NCI-H1417 treated with DMSO at 0.1 percent for 48 hours (cell line): ENCODE measurements at places on chromosomes 11 and 22.

DNA sequence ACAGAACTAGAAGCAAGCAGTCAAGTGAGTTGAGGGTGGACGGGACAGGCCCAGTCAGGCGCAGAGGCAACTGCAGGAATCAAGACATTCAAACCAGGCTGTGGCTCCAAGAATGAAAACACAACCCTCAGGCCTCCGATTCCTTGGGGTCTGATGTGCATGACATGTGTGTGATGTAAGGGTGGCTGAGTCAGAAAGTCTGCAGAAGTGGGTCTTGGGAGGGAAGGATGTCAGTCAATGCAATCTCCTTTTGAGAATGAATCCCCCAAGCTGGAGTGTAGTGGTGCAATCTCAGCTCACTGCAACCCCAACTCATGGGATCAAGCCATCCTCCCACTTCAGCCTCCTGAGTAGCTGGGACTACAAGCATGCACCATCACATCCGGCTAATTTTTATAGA, 15.9 kb upstream of the PDE2A start:
- DNase-seq, result no peak

DNA sequence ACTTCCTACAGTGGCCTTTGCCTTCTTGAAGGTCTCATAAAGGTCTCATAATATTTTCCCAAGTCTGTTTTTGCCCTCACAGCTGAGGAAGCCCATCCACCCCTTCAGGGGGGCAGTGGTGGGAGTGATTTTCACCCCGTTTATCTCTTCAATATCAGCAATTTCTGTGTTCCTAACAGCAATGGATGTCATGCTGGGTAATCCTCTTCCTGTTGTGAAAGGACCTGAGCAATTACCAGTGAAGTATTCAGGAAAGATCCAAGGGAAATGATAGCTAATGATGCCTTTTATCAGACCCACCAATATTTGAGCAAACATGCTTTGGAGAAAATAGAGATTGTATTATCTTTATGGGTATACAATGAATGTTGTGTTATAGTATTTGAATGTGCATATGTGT, 226.9 kb downstream of the INSC start:
- DNase-seq, result no peak

GRCh38 chr11:84522331-84522730, 1104.8 kb downstream of the DLG2 start:
- no peak for DNase-seq

GRCh38 chr22:32042924-32043323, at the start of gene SLC5A1:
Gene SLC5A1 (plus strand): TSS chr22:32043261. CDS start chr22:32043282, 21 bp downstream.
- peak; percentile 7 for DNase-seq

DNA sequence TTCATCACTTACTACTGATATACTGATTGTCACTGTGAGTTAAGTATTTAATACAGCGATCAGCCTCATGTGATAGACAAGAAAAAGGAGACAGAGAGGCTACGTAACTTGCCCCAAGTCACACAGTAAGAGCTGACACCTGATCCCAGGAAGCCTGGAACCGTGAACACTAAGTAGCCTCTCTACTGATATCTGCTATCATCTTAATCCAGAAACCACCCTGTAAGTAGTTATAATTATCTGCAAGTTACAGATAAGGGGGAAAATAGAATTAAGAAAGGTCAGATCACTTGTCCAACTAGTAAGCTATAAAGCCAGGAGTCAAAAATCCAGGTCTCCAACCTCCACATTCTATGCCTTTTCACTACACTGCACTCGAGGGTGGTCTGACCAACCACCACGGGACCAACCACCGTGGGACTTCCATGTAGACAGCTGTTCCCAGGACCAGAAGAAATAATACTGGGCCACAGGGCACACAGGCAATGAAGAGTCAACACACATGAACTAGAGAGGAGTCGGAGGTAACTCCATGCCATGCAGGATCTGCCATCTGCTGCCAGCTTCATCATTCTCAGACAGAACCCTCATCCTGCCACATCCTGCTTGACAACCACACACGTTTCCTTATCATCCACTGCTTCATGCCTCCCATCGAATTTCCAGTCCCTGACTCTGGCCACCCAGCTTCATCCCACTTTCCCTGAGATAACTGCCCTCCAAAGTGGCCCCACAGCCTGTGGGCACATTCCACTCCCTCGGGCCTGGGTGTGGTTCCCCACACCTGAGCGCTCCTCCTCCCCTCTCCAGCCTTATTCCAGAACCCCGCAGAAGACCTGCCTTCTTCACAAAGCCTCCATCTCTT, 58.6 kb downstream of the MICAL3 start:
- no peak for DNase-seq

- DNase-seq, result no peak
Observed at GRCh38 chr11:94130298-94131046, 1.8 kb downstream of the PANX1 start.

DNA sequence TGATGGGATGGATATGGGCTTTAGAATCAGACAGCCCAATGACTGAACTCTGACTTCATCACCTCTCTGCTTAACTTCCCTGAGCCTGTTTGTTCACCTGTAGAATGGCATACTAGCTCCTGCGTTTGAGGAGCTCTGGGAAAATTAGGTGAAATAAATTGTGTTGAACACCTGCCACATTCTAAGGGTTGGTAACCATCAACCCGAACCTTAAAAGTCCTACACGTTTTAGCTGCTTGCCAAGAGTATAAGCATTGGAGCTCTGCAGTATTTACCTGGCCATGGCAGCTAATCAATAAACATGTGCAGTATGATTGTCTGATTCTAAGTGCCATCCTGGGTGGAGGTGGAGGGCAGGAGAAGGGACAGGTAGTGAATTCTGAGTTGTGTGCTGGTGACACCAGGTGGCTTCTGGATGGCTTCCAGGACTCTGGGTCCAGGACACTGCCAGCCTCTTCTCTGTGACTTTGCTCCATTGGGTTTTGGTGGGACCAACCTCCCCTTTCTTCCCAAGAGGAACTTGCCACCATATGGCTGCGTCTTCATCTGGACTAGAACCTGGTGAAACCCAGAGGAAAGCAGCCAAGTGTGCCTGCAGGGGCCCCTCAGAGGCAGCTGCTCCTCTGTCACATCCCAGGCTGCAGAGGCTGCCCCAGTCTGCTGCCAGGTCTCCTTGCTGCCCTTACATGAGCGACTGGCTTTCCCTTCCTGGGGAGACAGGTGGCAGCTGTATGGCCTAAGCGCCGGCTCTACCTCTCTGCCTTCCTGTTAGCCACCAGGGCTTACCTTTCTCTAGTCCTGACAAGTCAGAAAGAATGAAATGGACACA, 85.6 kb downstream of the CACNG2 start:
- DNase-seq, result no peak

DNA sequence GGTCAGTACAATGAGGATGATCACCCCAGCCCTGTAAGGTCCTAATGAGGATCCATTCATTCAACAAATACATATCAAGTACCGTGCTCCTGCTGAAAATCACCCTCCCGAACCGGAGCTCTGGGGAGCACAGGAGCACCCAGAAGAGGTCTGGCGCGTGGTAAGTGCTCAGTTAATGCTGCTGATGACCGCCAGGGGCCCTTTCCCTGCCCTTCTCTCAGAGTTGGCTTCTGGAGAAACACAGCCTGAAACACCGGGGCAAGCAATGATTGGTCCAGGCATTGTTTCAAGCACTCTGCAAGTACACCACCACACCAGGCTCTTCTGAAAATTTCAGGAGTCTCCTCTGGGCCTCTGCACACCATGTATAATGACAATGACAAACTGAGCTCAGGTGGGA, 3.8 kb upstream of the CCDC86 start:
- no peak for DNase-seq

DNA sequence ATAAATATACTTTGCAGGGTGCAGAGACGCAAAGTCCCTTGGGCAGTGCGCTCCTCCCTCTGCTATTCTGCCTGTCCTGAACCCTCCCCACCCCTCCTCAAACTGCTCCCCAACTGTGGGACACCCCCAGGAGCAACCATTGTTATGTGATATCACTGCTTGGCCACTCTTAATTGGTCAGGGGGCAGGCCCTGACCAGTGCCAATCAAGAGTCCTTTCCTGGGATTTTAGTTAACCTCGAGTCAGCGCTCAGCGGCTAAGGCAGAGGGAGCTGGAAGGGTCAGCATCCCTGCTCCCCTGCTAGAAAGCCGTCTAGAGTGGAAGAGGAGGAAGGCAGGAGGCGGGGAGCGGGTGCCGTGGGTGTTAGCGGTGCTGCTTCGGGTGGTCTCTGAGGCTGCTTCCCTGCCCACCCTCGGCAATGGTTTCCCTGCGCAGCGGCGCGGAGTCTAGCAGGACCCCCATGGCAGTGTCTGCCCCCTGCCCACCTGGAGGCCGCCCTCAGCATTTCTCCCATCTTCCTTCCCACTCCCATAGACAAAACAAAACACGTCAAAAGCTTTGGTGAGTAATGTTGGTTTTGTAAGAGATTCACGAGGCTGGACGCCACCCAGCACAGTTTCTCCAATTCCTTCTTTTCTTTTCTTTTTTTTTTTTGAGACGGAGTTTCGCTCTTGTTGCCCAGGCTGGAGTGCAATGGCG, 38.4 kb upstream of the A4GALT start:
- no peak for DNase-seq

DNA sequence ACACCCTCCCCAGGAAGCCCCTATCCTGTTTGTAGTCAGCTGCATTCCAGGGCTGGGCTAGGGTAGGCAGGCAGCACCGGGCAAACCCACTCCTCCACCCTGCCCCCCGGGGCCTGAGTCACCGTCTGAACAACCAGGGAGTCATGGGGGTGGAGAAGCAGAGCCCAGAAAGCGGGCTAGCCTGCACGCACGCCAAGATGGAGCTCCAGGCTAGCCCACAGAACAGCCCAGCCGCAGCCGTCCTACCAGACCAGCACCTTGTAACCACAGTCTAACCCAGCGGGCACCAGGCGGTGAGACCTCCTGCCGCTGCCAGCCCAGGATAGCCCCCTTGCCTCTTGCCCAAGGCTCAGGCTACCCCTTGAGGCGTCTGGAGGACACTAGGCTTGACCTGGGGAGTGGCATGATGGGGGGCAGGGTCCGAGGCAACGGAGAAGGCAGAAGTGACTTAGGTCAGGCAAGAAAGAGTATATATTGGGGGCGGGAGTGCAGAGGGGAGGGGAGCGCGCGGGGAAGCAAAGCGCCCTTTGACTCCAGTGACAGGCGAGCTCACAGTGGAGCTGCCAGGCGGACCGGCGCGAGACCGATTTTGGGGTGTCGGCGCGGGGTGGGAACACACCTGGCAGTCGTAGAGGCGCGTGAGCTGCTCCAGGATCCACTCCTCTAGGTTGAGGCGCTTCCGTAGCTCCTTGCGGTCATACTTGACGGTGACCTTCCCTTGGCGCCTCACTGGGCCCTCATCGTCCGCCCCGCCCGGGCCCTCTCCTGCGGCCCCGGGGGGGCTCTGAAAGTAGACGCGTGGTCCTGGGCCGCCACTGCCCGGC, 734 bp downstream of the PPP1R14B start:
- DNase-seq, result no peak

- DNase-seq, result no peak
Observed at GRCh38 chr11:44011797-44012196, 36.0 kb upstream of the ACCSL start.

DNA sequence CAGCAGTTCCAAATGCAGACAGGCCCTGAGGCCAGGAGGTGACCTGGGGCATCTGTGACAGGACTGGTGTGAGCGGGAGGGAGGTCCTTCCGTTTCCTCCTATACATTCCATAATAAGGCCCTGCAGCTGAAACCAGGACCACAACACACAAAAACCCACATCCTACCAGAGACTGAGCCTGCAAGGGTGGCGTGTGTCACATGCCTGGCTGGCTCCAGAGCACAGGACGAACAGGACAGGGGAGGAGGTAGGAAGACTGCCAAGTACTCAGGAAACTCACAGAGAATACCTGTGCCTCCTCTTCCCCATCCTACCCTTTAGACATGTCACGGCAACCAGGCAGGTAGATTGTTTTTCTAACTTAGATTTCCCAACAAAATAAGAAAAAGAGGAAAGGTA, 103.9 kb downstream of the ARL14EP start:
- DNase-seq, result no peak

DNA sequence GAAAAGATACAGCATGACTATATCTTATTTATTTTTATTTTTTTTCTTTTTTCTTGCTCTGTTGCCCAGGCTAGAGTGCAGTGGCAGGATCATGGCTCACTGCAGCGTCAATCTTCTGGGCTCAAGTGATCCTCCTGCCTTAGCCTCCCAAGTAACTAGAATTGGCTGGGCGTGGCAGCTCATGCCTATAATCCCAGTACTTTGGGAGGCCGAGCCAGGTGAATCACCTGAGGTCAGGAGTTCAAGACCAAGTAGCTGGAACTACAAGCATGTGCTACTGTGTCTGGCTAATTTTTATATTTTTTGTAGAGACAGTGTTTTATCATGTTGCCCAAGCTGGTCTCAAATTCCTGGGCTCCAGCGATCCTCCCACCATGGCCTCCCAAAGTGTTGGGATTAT, 28.3 kb upstream of the CCDC134 start:
- DNase-seq, result no peak

GRCh38 chr11:72482211-72482812, 48.0 kb upstream of the CLPB start:
- peak; percentile 14 for DNase-seq

DNA sequence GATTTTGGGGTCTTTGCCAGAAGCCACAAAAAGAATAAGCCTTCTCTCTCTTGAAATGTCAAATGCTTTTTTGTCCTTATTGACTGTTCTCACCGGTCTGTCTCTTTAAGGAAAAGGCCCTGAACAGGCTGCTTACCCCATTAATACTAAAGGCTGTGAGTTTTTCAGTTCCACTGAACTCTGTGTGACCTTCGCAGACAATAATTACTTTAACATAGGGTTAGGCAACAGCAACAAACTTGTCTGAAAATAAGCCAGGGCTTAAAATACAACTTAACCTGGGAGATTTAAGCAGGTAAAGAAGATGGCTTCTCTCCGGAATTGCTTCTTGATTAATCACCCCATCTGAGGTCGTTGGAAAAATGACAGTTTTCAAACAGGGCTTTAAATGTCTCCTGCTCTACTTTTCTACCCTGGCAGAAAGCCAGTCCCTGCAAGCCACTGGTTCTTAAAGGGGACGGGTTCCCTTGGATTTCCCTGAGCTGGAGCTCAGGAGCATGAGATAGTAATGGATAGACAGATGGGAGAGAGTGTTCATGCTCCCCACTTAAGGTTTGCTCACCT, 69.4 kb downstream of the ARL14EP start:
- DNase-seq, result no peak

GRCh38 chr22:32340411-32340810, 17.3 kb upstream of the RFPL3 start:
- DNase-seq, result no peak

DNA sequence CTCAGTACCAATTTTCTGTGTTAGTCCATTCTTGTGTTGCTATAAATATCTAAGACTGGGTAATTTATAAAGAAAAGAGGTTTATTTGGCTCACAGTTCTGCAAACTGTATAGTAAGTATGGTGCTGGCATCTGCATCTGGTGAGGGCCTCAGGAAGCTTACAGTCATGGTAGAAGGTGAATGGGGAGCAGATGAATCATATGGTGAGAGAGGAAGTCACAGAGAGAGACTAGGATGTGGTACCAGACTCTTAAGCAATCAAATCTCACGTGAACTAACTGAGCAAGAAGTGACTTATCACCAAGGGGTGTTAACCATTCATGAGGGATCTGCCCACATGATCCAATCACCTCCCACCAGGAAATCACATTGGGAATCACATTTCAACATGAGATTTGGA, 60.8 kb upstream of the ZBED5 start:
- DNase-seq, result no peak

- no peak for DNase-seq
Observed at GRCh38 chr11:34104680-34105078, 750 bp upstream of the NAT10 start.
